ENCODE measurements at places on chromosomes 6 and 20.
A peak's percentile ranks its signal among the peaks of the same experiment; 100 is the strongest.

DNA sequence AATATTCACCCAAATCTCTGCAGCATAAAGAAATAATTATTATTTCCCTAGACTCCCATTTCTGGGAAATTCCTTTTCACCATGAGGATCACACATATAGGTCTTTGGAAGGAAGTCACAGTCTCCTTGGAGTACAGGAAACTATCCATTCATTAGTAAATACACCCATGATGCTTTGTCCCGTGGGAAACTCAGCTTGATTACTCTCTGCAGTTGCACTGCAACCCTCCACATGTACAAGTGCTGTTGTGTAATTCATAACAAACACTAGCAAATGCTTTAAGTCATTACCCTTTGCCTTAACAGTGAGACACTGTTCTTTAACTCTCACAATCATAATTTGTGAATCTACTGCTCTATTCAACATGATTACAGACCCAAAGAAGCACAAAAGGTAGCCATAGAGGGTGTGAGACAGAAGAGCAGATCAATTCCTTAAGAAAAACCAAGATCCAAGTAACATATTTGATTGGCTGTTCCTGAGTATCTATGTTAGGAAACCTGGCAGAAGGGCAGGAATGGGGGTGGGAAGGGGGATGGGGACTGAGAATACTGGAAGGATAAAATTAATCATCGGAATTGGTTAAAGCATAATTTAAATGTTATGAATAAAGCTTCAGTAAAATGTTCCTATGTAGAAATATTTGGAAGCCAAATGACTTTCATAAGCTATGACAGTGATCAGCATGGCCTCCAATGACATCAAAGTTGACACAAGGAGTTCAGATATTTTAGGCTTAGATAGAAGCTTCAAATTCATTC lies 268.0 kb downstream of the HACE1 start:
- ATAC-seq, result no peak

- ATAC-seq, result no peak
These were observed 28.8 kb upstream of the MCHR2 start for GRCh38 chr6:100022847-100023246.

- no peak for ATAC-seq
These were observed 1.1 kb downstream of the NDRG3 start for GRCh38 chr20:36744764-36745191.

- ATAC-seq, result no peak
These were observed 23.9 kb downstream of the ZKSCAN8 start for GRCh38 chr6:28165563-28165962.

DNA sequence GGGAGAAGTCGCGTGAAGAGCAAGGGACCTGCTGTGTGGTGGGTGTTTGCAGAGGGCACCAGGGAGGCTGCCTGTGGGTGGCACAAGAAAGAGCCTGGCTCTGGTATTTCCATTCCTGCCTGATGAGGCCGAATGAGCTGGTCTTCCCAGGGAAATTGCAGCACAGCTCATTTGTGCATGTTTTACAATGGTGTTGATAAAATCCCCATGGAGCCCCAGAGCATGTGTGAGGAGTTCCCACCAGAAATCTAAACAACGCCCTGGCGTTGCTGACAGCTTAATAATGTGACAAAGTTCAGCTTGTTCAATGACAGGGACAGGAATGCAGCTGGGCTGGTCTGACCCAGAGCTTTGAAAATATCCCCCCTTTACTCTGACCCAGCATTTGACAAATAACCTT lies 135.5 kb downstream of the CLIC5 start:
- no peak for ATAC-seq

- no peak for ATAC-seq
These were observed 99.9 kb downstream of the CAP2 start for GRCh38 chr6:17493286-17493685.

GRCh38 chr6:21384216-21384615 lies 209.3 kb upstream of the SOX4 start:
- ATAC-seq, result no peak

- ATAC-seq, result no peak
These were observed 34.5 kb downstream of the SPDEF start for GRCh38 chr6:34521463-34522285.

DNA sequence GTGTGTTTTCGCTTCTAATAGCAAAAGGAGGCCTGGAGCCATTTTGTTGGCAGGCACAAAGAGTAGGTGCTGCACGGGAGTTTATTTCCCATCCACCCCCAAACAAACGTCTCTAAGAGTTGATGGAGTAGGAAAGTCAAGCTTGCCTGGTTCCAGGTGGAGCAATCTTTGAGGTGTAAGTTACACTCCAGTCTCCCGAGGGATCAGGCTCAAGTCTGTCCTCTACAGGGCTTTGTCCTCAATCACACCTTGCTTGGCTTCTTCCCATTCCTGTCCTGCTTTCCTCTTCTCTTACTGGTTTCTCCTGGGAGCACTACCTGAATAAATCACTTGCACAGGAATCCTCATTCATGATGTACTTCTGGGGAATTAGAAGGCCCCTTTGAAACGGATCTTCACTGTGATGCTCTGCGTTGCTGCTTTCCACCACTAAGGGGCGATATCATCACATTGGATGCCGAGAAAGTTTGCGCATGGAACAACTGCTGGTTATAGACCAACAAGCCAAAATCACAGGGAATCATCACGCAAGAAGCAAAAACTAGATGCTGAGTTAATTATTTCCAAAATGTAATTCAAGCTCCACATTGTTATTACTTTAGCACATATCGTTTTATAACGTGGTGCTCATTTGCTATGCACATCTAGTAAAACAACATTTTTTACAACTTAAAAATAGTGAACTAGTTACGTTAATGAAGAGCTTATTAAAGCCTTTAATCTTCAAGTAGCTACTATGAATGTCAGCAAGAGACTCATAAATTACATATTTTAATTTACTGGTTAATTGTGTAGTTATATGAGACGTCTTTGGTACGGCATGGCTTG lies 156.8 kb downstream of the DNAH8 start:
- peak; percentile 59 for ATAC-seq

GRCh38 chr20:50317116-50317515 lies 126.5 kb downstream of the CEBPB start:
- no peak for ATAC-seq

- ATAC-seq, result no peak
These were observed 33.9 kb upstream of the STXBP5 start for GRCh38 chr6:147170269-147170668.

GRCh38 chr6:106556368-106556960 lies 72.8 kb downstream of the RTN4IP1 start:
- ATAC-seq, result no peak

DNA sequence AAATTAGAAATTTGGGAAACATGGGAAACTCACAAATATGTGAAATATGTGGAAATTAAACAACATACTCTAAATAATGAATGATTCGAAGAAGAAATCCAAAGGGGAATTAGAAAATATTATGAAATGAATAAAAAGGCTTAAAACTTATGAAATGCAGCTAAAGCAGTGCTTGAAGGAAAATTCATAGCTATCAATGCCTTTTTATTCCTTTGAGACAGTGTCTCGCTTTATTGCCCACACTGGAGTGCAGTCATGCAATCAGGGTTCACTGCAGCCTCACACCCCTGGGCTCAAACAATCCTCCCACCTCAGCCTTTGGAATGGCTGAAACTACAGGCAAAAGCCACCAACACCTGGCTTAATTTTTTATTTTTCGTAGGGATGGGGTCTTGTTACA lies 7.9 kb upstream of the TGIF2 start:
- ATAC-seq, result no peak

- ATAC-seq, result no peak
These were observed 41.3 kb downstream of the REV3L start for GRCh38 chr6:111441678-111442243.

DNA sequence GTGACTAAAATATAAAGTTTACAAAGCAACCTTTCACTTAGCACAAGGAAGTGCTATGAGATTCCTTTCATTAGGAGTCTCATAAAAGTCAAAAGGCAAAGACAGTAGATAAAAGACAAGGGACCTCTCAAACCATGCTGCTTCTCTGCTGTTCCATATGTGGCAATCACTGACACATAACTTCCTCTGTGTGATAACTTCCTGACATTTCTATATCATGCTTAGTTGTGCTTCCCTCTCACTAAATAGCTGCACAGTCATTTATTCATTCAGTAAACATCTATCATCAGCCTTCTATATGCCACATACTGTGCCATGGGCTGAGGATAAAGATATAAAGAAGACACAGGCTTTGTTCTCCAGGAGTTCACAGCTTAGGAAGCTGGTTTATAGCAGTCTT lies 214.8 kb upstream of the GRIK2 start:
- ATAC-seq, result no peak

GRCh38 chr6:111652156-111652555 lies 46.5 kb upstream of the TRAF3IP2 start:
- no peak for ATAC-seq

GRCh38 chr6:51432481-51432880 lies 613.8 kb downstream of the TFAP2B start:
- ATAC-seq, result no peak

DNA sequence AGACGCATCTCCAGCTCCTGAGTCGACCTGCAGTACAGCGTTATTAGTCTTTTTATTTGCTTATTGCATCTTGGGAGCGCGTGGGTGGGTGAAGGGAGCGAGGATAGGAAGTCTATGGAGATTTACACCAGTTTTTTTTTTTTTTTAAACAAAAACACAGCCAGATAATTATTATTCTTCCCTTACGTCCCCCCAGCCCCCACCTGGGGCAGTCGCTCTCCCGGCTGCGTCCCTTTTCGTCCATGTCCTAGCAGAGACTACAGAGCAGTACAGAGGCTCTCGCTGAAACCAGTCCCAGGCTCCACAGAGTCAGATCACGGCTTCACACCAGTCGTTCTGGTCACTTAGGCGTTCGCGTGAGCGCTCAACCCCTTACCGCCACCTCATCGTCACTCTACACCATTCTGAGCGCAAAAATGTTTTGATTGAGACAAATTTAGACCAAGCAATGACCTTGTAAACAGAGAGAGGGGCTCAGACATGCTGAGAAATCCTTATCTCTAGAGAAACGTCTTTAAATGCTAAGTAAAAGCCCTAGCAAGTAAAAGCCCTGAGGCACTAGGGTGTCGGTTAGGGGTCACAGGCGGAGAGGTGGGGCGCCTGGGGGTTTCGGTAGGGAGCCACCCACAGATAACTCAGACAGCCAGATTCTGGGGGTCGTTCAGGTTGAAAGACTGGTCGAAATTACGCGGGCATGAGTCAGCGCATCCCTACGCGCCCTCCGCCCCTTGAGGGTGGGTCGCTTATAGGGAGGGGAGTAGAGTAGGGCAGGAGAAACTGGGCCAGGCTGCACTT lies 975 bp upstream of the PPT2 start:
- no peak for ATAC-seq

DNA sequence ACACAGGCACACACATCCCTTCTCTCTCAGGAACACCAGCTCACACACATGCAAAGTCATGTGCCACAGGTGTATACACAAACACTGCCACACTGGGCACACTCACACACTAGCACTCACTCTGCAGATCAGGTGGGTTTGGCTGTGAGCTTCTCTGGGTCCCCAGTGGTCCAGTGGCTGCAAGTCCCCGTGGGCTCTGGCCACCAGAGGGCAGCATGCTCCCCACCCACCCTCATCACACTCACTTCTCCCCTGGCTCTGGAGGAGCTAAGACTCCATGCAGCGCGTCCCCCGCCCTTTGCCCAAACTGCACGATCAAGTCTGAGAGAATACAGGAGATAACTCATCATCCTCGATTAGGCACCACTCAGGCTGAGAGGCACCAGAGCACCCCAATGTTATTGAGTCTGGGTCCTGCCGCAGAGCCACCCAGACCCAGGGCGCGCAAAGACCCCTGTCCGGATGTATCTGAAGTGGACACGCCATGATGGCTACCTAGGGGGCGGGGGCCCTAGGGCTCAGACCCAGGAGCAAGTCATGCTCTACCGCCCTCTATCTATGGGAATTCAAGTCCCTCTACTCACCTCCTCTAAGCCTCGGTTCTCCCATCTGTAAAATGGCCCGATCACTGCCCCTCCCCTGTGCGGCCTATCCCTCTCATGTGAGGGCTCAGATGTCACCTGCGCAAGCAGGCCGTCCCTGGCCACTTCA lies 90.5 kb downstream of the GRM4 start:
- ATAC-seq, result peak; percentile 74

- ATAC-seq, result no peak
These were observed 105.7 kb downstream of the ASXL1 start for GRCh38 chr20:32463642-32464400.

DNA sequence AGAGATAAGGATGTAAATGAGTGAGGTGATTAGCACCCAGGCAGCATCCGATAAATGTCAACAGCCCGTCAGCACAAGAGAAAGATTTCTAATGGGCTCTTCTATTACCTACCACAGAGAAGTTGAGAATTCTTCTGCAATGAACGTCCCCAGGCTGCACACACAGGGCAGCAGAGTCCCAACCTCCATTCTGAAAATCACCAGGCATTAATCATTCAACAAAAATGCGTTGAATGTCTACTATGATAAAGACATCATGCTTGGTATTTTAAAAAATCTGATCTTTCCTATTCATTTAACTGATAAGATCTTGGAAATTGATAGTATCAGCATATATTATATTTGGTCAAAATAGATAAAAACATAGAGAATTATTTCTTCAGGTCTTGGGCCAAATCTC lies 59.5 kb upstream of the VGLL2 start:
- no peak for ATAC-seq
